ENCODE measurements at places on chromosomes 4 and X.

DNA sequence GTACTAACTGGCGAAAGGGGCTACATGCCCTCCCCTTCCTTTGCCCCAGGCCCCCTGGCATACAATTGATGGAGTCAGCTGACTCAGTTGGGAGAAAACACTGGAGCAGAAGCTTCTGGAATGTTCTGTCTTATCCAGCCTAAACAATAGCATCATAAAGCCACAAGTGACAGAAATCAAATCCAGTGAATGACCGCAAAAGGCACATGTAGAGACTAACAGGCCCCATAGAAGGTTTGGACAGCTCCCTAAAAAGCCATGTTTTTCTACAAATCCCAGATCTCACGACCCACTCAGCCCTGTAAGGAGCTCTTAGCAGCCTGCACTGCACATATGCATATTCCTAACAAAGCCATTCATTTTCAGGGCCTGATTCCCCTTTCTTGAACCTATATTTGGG lies 25.1 kb downstream of the SCARB2 start:
- DNase-seq: no peak

- DNase-seq: no peak
Observed at GRCh38 chr4:8470451-8471024, 30.0 kb downstream of the TRMT44 start.

DNA sequence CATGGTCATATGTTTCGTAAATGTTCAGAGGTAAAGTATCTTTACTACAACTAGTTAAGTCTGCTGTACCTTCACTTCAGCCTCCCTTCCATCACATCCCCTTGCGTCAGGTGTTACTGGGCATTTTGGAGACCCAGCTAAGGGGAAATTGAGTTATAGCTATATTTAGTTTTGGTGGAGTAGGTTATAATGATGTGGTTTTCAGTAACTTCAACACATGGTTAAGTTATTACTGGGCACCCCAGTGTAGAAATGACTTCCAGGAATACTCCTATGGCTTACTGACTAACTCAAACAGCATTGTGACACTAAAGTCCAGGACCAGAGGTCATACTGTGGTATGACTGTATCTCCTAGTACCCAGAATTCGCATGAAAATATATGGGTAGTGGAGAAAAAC lies 23.4 kb upstream of the ACSL1 start:
- DNase-seq: no peak

GRCh38 chr4:172096786-172097185 lies 283.6 kb downstream of the GALNTL6 start:
- DNase-seq: no peak

DNA sequence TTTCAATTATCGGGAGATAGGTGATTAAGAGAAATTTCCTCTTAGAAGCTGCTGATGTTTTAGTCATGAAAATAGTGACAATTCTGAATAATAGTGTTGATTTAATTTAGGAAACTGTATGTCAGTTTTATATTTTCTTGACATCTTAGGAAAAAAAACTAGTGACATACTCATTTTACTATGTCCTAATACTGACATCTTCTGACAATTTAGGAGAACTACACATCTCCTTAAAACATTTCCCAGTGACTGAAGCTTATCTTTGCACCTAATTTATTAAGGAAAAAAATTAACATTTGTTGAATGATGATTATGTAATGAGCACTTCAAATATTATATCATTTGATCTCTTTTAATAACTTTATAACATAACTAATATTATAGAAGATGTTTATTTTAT lies 42.0 kb upstream of the RBMXL3 start:
- no peak for DNase-seq

DNA sequence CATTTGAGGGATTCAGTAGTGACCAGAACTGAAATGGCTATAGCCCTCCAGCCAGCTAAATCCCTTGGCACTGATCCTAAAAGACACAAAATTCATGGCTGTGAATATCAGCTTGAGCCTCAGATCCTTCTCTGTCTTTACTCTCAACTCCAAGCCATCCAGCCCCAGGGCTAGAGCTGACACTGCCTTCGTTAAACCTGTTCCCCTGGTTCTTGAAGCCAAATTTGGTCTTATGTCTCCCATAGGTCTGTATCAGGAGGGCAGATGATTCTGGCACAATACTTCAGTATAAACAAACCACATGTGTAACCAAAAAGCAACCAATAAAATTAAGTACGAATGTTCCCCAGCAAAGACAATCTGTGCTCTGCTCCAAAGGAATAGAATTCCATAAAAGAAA lies 78.0 kb downstream of the ANOS1 start:
- no peak for DNase-seq

DNA sequence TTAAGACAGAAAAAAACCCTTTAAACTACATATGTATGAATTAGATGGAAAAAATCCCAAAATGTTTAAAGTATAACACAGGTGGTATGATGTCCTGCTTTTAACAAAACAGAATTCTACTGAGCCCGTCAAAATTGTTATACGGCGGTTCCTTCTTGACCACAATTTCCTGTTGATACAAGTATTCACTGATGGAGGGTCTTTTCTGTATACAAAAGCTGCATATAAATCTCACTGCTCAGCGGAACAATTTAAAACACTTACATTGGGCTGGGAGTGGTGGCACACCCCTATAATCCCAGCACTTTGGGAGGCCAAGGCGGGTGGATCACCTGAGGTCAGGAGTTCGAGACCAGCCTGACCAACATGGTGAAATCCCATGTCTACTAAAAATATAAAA lies 62.4 kb downstream of the RPS6KA3 start:
- DNase-seq: no peak

DNA sequence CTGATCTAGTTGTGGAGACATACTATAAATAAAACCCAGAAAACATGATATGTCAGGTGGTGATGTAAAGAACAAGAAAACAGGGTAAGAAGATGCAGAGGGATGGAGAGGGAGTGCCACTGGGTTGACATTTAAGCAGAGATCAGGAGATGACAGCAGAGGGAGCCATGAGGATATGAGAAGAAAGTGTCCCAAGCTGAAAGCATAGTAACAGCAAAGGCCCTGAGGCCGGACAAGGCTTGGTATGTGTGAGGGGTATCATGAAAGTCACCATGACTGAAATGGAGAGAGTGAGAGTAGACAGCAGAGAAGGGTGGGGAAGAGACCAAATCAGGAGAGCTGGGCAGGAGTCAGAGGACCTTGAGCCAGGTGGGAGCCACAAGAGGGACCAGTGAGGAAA lies 3.4 kb downstream of the GPKOW start:
- DNase-seq: no peak

GRCh38 chr4:182822554-182822953 lies 94.6 kb downstream of the DCTD start:
- no peak for DNase-seq

GRCh38 chrX:30831082-30831481 lies 58.0 kb downstream of the TAB3 start:
- peak; percentile 2 for DNase-seq

DNA sequence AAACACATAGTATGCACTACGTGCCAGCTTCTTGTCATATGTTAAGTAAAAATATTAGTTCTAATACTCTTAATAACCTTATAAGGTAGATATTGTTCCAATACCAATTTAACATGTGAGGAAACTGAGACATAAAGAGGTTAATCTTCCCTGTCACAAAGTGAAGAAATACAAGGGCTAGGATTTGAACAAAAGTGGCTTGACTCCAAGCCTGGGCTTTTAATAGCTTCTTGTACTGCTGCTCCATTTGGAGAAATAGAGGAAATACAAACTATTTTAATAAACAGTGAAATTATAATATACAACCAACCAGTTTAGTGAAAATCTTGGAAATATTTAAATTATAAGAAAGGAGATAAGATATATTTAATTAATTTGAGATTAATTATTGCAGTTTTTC lies 33.2 kb downstream of the TLL1 start:
- no peak for DNase-seq

DNA sequence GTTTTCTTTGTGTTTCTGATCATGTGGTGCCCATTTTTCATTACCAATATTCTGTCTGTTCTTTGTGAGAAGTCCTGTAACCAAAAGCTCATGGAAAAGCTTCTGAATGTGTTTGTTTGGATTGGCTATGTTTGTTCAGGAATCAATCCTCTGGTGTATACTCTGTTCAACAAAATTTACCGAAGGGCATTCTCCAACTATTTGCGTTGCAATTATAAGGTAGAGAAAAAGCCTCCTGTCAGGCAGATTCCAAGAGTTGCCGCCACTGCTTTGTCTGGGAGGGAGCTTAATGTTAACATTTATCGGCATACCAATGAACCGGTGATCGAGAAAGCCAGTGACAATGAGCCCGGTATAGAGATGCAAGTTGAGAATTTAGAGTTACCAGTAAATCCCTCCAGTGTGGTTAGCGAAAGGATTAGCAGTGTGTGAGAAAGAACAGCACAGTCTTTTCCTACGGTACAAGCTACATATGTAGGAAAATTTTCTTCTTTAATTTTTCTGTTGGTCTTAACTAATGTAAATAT lies 110.4 kb downstream of the IL13RA2 start:
- DNase-seq: no peak

DNA sequence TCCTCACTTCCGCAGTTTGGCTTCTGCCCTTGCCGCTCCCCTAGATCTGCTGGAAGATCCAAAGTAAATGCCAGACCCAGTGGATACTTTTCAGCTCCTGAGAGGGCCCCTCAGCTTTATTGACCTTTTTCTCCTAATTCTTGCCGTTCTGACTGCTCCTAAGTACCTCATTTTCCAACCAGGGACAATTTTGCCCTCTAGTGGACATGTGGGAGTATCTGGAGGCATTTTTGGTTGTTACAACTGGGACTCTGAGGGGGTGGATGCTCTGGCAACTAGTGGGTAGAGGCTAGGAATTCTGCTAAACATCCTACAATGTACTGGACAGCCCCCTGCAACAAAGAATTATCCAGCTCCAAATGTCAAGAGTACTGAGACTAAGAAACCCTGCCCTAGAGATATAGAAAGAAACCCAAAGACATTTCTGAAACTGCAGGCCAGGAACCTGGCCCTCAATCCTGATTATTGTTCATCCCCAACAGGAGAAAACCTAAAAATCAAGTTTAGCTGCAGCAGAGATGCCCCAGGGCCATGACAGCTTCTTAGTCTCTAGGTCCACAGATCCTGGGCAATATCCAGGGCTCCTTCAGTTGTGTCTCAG lies 3.4 kb downstream of the TEX13B start:
- no peak for DNase-seq

- no peak for DNase-seq
Observed at GRCh38 chr4:108272046-108272445, 103.3 kb upstream of the LEF1 start.

GRCh38 chrX:10990418-10990817 lies 120.7 kb upstream of the HCCS start:
- no peak for DNase-seq

GRCh38 chrX:45811326-45811725 lies 610.6 kb upstream of the DIPK2B start:
- no peak for DNase-seq

GRCh38 chr4:7966281-7967062 lies 26.8 kb upstream of the AFAP1 start:
- DNase-seq: no peak

DNA sequence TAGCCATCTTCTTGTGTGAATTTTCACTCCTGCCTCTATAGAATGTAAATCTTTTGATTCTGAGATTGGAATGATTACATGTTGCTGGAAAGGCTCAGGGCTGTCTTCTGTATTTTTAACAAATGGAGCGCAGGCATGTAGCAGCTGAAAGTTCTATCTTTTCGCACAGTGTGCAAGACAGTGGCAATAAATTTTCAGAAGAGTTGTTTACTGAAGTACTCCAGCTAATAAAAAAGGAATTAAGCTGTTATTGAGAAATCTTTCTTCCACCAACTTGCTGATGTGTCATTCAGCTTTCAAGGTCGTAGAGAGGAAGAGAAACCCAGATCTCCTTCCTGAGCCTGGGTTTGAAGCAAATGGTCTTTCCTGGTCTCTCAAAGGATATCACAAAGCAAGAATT lies 122.0 kb upstream of the PUDP start:
- DNase-seq: no peak

DNA sequence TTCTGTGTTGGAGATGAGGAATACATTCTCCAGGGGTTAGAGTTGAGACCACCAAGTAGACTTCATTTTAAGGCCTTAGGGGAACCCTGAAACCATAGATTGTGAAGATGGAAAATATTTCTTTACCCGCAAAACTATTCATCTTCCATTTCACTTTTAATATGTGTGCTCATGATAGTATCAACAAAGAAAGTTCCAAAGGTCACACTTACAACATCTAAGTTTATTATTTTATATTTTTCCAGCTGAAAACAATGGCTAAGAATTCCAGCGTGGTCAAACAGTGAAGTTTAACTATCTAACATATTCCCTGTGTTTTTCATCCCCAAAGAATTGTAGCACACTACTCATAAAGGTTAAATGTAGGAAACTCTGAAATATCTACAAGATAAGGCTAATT lies 214.5 kb upstream of the GIMD1 start:
- no peak for DNase-seq

DNA sequence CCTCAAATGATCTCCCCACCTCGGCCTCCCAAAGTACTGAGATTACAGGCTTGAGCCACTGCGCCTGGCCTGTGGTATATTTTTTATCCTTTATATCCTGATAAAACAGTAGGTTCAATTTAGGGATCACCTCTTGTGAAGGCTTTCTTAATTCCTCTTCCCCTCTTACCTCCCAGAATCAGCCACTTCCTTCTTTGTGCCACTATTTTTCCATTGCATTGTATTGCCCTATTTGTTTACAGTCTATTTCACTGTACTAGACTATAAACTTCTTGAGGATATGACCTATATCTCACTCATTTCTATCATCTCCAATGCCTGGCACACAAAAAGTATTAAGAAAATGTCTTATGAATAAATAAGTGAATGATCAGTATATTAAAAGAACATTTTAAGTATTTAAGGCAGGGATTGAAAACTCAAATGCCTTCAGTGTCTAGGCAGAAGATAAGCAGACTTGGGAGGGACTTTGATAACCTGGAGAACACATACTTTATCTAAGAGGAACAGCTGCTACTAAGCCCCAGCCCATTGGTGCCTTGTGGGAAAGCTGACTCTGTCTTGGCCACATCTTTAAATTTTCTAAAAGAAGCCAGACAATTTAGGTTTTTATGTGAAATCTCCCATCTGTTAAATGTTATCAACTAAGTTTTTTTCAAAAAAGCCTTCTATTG lies 82.3 kb upstream of the OGT start:
- DNase-seq: no peak

- peak; percentile 61 for DNase-seq
Observed at GRCh38 chrX:40146262-40147125, 48.7 kb upstream of the BCOR start.
